GM18507 (cell line): ENCODE measurements at places on chromosomes 13 and 19.
A peak's percentile ranks its signal among the peaks of the same experiment; 100 is the strongest.

GRCh38 chr13:53460796-53461195, 432.2 kb downstream of the OLFM4 start:
- no peak for DNase-seq

- no peak for DNase-seq
Measured at GRCh38 chr13:39283072-39283471, 244.8 kb downstream of the NHLRC3 start.

DNA sequence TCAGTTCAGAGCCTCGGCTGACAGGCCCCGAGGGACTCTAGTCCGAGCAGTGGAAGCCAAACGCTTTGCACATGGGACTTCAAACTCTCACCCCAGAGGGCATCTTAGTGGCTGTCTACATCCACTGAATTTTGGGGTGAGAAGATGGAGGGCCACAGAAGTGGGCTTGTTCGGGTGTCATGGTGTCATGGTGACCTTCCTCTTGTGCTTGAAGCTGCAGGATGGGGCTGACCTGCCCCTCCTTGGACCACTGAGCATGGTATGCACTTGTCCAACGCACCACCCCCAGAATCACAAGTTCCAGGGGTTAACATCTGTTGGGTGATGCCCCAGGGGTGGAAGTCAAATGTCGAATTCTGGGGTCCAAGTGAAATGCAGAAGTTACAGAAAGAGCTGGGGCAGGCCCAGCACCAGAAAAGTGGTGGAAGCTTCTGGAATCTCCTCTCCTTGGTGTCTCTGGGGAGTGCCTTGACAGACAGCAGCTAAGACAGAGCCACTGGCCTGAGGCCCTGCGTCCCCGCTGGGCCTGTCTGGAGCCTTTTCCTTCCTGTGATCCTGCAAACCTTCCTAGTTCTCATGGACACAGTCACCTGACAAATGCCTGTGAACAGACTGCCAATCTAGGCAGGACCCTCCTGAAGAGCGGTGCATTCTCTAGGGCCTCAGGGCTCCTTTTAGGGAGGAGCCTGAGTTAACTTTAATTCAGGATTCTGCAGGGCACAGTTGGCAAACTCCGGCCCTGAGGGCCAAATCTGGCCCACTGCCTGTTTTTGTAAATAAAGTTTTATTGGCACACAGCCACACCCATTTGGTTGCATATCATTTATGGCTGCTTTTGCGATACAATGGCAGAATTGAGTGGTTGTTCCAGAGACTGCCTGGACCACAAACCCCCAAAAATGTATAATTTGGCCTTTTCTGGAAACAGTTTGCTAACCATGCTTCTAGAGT, 65.1 kb upstream of the RANBP3 start:
- DNase-seq = no peak

- DNase-seq = no peak
Measured at GRCh38 chr13:39401046-39401705, 201.8 kb downstream of the LHFPL6 start.

DNA sequence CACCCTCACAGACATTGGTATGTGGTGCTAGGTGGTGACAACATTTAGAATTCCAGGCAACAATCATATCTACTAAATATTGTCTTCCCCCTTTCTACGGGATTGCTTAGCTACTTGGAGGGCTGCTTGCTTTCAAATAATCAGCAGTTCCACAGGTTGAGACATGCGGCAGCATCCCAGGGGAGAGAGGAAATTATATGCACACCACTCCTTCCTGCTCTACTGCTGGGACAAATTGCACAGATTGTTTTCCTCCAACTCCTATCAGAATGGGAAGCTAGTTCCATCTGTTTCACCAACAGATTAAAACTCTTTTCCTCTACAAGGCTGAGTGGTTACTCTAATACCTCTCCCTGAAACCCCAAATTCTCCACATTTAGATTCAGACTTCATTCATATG, 275.4 kb downstream of the DNAJC15 start:
- DNase-seq = no peak

DNA sequence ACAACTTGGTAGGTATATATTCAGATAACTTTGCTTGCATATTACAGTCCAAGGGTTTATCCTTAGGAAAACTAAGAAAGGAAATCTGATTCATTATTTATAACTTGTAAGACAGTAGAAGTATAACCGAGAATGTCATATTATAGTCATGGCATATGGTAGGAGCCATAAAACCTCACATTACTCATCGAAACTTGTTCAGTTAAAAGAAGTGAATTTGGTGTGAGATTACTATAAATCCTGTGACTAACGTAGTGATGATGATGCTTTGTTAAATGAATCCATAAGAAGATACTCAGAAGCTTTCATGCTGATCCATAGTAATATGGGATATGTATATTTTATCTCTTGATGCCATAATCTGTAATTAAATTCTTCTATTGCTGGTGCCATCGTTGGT, 57.3 kb downstream of the MTUS2 start:
- DNase-seq = no peak

GRCh38 chr19:17847538-17848366, at the start of gene JAK3:
TSS of gene JAK3 (minus strand) at chr19:17847982. CDS start at chr19:17844417, 3,565 bp downstream.
- DNase-seq = peak; percentile 78

- no peak for DNase-seq
Measured at GRCh38 chr13:113586661-113587479, 2.3 kb downstream of the TFDP1 start.

- no peak for DNase-seq
Measured at GRCh38 chr13:20001366-20002190, 43.1 kb downstream of the ZMYM2 start.

- DNase-seq = peak; percentile 54
Measured at GRCh38 chr19:46714444-46715106, 2.3 kb downstream of the PRKD2 start.

DNA sequence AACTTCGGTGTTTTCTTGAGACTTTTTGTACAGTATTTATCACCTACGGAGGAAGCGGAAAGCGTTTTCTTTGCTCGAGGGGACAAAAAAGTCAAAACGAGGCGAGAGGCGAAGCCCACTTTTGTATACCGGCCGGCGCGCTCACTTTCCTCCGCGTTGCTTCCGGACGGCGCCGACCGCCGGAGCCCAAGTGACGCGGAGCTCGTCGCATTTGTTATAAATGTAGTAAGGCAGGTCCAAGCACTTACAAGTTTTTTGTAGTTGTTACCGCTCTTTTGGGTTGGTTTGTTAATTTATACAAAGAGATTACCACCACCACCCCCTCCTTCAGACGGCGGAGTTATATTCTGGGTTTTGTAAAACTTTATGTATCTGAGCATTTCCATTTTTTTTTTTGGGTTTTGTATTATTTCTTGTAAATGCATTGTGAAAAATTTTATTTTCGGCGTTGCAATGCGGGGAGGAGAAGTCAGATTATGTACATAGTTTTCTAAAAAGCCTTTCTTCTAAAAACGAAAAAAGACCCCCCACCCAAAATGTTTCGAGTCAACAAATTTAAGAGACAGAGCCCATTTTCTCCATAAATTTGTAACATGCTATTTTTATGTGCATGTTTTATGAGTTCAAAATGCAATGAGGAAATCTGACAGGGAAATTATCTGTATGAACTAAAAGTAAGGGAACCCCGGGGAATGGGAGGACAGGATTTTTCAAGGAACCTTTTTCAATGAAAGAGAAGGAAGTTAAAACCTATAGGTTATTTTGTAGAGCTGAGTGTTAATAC, 2.3 kb downstream of the SOX1 start:
- no peak for DNase-seq

- no peak for DNase-seq
Measured at GRCh38 chr13:48029859-48030258, 7.7 kb upstream of the NUDT15 start.

DNA sequence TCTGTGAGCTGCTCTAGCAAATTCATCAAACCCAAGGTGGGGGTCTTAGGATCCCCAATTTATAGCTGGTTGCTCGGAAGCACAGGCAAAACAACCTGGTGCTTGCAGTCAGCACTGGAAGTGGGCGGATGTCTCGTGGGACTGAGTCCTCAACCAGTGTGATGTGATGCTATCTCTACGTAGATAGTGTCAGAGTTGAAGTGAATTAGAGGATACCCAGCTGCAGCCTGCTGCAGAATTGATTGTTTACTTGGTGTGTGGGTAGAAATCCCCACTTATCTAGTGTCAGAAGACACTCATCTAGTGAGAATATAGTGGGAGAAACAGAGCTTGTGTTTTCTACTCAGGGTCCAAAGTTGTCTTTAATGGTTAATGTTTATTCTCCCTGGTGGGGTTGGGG, 63.3 kb downstream of the CBY2 start:
- no peak for DNase-seq

GRCh38 chr13:21777166-21777565, 106.3 kb downstream of the FGF9 start:
- no peak for DNase-seq

GRCh38 chr13:24631922-24632321, 48.3 kb upstream of the ATP12A start:
- DNase-seq = no peak

DNA sequence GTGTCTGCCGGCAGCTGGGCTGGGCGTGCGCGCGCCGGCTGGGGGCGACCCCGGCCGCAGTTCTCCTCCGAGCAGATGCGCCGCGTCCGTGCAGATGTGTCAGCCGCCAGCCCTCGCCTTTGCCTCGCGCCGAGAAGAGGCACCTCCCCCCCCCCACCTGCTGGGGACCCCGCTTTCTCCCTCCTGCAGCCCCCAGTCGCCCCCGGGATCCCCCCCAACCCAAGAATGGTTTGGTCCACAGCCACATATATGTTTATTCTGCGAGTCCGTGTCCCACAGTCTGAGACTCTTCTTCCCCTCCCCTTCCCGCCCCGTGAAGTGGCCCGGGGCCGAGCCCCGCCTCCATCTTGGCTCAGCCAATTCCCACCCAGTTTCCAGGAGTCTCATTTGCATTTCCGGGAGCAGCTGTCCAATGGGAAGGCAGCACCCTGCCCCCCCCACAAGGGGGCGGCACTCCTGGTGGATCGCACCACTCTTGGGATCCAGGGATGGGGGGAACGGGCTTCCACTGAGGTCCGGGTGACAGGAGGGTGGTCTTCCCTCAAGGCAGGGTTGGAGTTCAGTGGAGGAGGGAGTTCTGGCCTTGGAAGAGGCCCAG, 8.6 kb downstream of the ISOC2 start:
- DNase-seq = no peak

- no peak for DNase-seq
Measured at GRCh38 chr13:62887046-62887445, 1471.4 kb upstream of the PCDH20 start.

- no peak for DNase-seq
Measured at GRCh38 chr19:38284422-38284821, 19.6 kb upstream of the C19orf33 start.

DNA sequence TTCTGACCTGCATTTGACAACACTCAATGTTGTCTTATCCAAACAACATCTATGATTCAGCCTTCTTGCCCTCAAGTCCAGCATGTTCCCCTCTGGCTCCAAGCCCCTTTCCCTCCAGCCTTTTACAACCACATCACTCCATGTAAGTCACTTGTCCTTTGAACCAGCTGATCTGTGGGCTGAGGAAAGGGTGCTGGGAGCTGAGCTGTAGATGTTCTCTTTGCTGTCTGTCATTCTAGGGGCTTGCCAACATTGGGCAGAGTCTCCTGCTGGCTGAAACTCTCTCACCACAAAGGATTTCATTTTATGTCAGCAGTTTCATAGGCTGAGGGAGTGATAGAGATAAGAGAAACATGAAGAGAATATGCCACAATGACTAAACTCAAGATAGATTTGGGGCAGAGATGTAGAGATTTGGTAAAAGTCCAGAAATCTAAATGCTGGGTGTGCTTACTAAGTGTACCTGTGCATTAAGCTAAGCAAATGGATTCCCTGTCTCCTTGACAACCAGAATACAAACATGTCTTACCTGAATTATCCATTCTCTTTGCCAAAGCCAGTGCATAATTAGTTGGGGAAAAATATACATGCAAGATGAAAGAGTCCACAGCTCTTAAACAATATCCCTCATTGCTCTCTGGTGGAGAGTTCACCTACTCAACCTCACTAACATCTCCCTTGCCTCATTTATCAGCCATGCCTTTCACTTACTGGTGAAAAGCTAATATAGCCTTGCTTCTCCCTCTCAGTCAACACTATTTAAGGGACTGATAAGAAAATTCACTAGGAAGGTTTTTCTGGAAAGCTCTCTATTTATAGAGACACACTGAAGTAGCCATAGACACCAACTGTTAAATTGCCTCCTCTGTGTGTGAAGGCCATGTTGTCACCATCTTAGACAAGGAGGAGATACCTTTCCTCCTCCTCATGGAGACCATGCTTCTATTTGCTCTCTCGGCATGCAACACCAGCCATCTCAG, 175.5 kb upstream of the SERP2 start:
- no peak for DNase-seq

GRCh38 chr13:113417008-113417751, 36.1 kb downstream of the ADPRHL1 start:
- no peak for DNase-seq

- DNase-seq = no peak
Measured at GRCh38 chr19:41224632-41225031, 5.6 kb downstream of the AXL start.

GRCh38 chr13:84481958-84482357, 599.7 kb upstream of the SLITRK1 start:
- no peak for DNase-seq

DNA sequence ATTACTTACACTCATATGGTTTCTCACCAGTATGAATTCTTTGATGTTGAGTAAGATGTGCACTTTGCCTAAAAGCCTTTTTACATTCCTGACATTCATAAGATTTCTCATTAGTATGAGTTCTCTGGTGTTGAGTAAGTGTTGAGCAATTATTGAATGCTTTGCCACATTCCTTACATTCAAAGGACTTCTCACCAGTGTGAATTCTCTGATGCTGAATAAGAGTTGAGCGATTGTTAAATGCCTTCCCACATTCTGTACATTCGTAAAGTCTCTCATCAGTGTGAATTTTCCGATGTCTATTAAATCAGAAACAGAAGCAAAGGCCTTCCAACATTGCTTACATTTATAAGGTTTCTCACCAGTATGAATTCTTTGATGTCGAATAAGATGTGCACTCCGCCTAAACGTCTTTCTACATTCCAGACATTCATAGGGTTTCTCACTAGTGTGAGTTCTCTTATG, 14.2 kb upstream of the ZFP30 start:
- no peak for DNase-seq

- DNase-seq = no peak
Measured at GRCh38 chr19:13172346-13173138, 22.3 kb downstream of the IER2 start.

GRCh38 chr13:90723381-90723780, 624.1 kb upstream of the MIR17HG start:
- no peak for DNase-seq

DNA sequence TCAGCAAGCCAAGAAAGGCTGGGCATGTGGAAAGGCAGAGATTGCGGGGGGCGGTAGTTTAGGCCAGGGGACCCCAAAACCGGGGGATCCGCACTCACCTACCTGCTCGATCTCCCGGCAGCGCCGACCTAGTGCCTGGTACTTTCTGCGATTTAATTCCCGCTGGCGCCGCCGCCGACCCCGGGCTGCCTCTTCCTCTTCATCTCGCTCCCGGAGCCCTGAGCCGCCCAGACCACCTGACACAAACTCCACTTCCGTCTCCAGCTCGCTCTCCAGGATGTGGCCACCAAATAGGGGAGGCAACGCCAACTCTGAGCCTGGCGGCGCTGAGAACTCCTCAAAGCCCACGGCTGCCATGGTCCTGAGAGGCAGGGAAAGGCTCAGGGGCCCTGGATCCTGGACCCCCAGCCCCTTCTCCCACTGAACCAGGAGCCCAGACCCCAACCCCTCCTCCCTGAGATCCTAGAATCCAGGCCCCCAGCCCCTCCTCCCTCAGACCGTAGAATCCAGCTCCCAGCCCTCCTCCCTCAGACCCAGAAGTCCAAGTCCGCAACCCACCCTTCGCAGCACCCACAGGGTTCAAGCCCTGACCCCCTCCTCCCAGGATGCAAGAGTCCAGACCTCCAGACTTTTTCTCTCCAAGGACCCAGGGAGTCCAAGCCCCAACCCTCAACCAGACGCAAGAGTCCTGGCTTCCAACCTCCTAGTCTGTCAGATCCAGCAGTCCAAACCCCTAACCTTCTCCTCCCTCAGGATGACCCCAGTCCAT, 933 bp downstream of the TFPT start:
- peak; percentile 43 for DNase-seq
